Hematopoietic multipotent progenitor cell treated with erythropoietin and hydrocortisone succinate and interleukin-3 and kit ligand, for 15 days (in vitro differentiated cells): ENCODE measurements at places on chromosomes 3 and 15.

DNA sequence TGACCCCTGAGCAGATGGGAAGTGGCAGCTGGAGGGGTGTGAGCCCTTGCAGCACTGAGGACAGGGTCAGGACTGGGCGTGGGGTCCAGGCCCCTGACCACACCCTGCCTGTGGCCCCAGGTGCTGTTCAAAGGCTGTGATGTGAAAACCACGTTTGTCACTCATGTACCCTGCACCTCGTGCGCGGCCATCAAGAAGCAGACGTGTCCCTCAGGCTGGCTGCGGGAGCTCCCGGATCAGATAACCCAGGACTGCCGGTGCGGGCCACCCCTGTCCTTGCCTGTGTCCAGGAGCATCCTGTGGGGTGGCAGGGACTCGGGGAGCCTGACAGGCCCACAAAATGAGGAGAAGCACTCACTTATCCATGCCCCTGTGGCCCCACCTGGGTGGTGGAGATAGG lies 5.9 kb downstream of the STAB1 start:
- no peak for DNase-seq

DNA sequence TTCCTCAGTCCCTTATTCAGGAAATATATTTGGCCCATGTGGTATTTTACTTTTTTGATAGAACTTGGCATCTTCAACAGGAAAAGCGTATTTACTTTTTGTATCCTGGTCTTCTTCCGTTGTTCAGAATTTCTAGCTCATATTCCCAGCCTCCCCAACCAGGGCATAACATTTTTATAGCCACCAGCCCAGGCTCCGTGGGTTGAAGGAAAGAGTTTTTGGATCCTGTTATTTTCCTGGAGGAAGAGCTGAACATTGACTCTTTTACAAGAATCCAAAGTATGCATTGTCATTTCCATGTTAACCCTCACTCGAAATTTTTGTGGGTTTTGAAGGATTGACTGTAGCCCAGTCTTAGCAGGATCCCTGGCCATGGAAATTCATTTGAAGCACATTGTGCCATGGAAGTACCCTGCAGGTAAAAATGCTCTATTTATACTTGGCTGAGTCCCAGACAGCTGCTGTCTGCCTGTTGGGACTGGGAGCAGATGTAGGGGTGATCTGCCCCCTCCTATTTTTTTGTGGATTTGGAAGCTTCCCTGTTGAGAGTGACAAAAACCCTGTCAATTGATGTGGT lies 98.8 kb downstream of the AKAP13 start:
- DNase-seq, result no peak

DNA sequence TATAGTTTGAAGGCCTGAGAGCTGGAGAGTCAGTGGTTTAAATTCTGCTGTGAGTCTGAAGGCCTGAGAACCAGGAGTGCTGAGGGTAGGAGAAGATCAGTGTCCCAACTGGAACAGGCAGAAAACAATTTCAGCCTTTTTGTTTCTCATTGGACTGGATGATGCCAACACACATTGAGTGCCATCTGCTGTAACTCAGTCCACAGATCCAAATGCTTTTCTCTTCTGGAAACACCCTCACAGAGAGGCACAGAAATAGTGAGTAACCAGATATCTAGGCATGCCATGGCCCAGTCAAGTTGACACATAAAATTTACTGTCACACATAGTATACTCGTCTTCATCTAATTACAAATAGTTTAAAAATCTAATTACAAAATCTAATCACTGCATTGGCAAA lies 100.8 kb downstream of the NEO1 start:
- DNase-seq, result no peak

- DNase-seq, result no peak
Observed at GRCh38 chr15:71115567-71116351, 488 bp downstream of the THSD4 start.

- DNase-seq, result no peak
Observed at GRCh38 chr3:45957586-45957985, 14.3 kb downstream of the CXCR6 start.

GRCh38 chr15:71811036-71811736 lies 832 bp downstream of the NR2E3 start:
- DNase-seq, result no peak

DNA sequence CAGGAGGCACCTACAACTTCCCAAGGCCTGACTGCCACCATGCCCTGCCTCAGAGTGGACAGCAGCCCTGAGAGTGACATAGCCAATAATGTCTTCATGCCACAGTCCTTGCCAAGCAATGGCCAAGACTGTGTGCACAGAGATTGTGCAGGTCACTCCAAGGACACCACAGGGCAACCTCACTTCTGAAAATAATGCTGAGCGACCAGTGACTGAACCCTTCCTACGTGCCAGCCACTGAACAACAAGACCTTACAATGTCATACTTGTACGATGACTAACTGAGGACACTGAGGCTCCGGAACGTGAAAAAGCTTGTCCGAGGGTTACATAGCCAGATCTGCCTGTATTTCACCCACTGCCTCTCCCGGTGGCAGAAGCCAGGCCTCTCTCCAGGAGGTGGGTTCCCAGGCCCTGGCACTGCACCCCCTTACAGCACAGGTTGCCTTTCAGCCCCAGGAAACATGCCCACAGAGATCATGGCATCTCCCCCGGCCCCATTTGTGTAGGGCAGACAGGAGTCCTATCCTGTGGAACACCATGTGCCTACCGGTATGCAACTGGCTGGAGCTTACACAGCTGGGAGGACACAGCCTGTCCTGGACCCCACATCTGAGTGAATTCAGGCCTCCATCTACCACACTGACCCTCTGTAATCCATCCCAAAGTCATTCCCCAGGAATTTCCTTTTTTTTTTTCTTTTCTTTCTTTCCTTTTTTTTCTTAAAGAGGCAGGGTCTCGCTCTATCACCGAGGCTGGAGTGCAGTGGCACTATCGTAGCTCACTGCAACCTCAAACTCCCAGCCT lies 72.3 kb downstream of the SLC12A8 start:
- DNase-seq, result no peak

GRCh38 chr3:144511346-144511745 lies 539.7 kb downstream of the DIPK2A start:
- DNase-seq, result no peak

GRCh38 chr3:98903705-98904481 lies 2.4 kb upstream of the DCBLD2 start:
- no peak for DNase-seq

DNA sequence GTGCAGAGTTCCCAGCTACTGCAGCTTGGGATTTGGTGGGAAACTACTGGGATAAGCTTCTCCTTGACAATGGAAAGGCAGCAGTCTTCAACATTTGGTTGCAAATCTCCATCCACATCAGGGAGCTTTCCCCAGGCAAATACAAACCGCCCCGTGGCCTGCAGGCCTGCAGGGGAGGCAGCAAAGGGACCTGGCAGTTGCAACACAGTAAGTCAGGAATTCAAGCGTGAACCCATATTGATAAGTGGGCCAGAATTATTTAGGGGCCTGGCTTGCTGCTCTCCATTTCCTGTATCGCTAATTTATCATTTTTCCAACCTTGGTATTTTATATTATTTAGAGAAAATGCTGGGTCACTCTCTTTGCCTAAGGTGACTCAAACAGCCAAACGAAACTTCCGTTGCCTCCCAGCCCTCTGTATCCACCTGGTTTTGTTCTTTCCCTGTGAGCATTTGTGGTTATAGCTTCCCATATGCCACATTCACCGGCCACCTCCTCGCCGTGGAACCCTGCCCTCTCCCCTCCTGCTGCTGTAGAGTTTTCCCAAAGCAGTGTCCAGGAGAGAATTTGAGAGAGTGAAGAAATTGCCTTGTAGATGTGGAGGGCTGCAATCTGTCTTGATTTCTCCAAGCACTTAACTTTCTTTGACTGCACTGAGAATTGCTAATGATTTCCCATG lies 34.8 kb downstream of the B3GALNT1 start:
- DNase-seq, result no peak

DNA sequence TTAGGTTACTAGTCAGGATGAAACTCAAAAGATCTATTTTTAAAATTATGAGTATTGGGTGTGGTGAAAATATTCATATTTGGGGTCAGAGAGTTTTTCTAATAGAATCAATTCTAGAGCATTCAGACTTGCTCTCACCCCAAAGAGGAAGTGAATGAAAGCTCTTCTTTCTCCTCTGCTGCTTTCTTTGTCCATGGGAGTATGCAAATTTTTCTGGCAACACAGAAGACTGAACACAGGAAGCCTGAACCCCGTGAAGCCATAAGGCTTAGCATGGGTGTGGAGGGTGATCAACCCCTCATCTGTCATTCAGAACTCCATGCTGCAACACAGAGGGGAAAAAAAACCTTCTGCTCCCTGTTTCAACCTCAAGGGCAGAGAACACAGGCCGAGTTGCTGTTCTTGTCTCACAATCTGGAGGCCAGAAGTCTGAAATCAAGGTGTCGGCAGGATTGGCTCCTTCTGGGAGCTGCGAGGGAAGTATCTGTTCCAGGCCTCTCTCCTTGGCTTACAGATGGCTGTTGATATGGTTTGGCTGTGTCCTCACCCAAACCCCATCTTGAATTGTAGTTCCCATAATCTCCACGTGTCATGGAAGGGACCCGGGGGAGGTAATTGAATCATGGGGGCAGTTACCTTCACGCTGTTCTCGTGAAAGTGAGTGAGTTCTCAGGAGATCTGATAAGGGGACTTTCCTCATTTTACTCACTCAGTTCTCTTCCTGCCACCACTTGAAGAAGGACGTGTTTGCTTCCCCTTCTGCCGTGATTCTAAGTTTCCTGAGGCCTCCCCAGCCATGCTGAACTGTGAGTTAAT lies 33.7 kb upstream of the CD47 start:
- peak; percentile 67 for DNase-seq

DNA sequence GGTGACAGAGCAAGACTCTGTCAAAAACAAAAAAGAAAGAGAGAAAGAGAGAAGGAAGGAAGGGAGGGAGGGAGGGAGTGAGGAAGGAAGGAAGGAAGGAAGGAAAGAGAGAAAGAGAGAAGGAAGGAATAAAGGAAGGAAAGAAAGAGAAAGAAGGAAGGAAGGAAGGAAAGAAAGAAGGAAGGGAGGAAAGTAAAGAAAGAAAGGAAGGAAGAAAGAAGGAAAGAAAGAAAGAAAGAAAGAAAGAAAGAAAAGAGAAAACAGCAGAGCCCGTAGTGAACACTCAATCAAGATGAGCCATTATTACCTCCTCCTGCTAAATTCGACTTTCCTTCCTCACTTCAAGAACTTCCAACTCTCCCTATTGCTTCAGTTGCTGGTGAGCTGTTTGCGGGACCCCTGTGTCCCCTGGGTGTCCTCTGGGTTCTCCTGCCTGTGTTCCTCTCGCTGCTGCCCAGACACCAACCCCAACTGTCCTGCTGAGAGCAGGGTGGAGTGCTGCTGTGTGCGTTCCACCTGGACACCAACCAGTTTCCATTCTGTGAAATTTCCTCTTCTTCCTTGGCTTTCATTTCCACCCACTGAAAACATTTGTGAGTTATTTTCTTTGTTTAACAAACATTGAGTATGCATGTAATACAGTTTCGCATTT lies 266.4 kb downstream of the FAM43A start:
- no peak for DNase-seq

GRCh38 chr3:72151465-72152238 lies 366.7 kb upstream of the PROK2 start:
- no peak for DNase-seq
